ENCODE measurements at places on chromosomes 16 and 17.

GRCh38 chr17:8155996-8156245 is 3.7 kb upstream of the PER1 start:
- DNase-seq = no peak

- DNase-seq = no peak
Measured at GRCh38 chr17:45146592-45146889, 1.7 kb upstream of the HEXIM1 start.

DNA sequence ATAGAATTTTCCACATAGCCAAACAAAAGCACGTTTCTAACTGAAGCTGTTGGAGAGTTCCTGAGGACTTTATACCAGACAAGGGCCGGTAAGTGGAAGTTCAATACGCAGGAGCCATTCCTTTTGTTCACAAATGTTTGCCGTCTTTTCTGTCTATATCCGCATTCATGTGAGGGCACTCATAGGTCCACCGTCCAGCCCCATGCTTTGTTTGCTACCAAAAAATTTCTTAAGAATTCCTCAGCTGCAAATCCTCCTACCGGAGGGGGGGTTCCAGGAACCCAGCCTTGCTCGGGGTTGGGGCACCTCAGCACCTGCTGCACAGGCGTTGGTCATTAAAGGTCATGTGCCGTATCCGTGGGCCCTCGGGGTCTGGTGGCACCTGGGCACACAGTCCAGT is 276.8 kb downstream of the SEC14L1 start:
- no peak for DNase-seq

- DNase-seq = no peak
Measured at GRCh38 chr17:80043963-80044362, 7.5 kb downstream of the CCDC40 start.

- no peak for DNase-seq
Measured at GRCh38 chr17:41433586-41433985, 7.2 kb downstream of the KRT38 start.

DNA sequence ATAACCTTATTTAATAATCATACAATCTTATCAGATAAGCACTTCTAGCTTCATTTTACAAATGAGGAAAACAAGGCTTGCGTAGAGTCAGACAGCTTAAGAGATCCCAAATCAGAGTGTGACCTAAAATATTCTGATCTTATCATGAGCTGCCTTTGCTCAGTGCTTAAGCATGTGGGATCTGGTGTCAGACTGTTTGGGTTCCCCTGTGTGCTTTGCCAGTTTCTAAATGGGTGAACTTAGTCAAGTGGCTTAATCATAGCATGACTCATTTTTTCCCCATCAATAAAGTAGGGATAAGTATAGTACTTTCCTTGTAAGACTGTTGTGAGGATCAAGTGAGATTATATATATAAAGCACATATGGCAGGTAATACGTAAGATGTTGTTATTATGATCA is 612.6 kb upstream of the C16orf82 start:
- no peak for DNase-seq

DNA sequence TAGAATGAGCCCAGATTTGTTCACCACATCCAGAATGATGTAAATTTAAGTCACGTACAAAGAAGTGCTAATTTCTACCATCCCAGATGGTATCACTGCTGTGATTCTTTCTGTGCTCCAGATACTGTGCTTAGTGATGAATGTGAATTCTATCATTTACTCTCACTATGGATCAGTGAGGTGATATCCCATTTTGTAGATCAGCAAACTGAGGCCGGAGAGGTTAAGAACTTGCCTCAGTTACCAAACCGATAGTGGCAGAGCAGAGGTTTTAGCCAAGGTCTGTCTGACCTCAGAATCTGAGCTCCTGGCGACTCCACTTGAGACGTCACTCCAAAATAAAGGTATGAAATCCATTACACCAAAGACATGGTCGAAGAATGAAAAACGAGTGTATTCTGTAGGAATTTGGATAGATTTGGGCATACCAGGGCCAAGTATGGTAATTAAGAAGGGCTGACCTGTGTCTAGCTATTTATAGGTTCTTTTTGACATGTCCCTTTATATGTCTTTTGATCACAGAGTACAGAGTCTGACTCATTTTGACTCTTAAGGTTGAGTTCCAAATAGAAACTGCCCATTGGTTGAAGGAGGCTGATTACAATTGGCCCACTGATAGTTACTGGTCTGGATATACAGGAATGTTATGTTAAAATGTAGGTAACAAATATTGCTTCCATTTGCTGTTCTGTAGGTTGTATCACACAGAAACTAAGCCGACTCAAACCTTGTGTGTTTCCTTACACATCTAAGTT is 10.0 kb downstream of the MAP2K6 start:
- DNase-seq = no peak

DNA sequence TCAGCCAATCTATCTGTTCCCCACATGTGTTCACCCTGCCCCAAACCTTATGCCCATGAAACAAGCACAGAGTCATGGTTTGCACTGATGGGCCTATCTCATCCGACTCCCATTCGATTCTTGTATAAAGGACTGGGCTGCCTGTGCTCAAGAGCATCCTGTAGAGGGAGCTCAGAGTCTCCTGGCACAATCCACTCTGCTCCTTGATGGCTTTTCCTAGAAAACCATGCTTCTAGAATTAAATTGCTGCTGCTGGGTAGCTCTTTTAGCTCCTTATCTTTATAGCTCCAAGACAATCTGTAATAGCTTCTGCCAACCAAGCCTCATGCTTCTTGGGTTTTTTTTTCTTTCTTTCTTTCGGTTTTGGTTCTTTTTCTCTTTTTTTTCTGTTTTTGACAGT is 9.7 kb downstream of the ZNF19 start:
- DNase-seq = no peak

- DNase-seq = no peak
Measured at GRCh38 chr16:27430512-27430911, 28.5 kb downstream of the IL21R start.

DNA sequence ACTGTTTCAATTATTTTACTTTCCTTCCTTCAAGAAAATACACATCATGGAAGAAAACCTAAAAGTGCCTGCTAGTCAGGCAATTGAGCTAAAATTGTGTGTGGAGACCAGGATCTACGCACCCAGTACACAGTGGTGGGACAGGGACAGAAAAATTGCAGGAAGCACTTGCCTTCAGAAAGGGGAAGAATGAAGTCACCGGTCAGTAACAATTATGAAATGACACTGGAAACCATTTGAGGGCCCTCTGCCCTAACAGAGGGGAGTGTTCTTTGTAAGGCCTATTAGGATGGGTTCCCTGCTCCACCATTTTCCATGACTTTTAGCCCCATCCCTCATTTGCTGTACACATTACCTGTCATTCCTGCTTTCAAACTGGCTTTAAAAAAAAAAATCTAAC is 4.5 kb upstream of the PHAF1 start:
- no peak for DNase-seq

- DNase-seq = no peak
Measured at GRCh38 chr16:75379911-75380847, 53.1 kb downstream of the CFDP1 start.

DNA sequence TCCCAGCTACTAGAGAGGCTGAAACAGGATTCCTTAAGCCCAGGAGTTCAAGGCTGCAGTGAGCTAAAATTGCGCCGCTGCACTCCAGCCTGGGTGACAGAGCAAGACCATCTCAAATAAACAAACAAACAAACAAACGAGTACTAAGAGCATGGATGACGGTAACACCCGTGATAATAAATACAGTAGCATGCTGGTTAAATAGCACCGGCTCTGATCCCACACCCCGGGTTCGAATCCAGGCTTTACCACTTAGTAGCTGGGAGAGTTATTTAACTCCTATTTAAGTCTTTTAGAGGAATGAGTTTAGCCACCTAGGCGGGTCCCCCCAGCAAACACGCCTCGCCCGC is 301 bp upstream of the METTL22 start:
- DNase-seq = no peak

GRCh38 chr17:64261417-64262145 is 1.5 kb downstream of the TEX2 start:
- DNase-seq = no peak

DNA sequence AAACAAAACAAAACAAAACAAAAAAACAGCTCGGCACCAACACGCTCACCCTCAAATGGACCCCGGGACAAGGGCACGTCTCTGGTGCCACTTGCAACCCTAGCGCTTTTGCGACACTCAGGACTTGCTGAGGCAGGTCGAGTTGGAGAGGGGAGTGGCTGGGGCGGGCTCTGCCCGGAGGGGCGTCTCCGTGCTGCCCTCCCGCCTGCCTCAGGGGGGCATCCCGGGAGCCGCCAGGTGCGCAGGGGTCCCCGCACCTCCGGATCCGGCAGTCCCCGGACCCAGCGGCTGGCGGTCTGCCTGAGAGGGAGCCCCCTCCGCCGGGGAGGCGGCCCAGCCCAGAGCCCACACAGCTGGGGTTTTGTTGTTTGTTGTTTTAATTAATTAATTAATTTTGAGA is at the start of gene SLC52A1:
TSS of gene SLC52A1 (minus strand) at position 112 of the 400 bp plus-strand sequence. CDS start 820 bp downstream, outside the sequence.
- no peak for DNase-seq

DNA sequence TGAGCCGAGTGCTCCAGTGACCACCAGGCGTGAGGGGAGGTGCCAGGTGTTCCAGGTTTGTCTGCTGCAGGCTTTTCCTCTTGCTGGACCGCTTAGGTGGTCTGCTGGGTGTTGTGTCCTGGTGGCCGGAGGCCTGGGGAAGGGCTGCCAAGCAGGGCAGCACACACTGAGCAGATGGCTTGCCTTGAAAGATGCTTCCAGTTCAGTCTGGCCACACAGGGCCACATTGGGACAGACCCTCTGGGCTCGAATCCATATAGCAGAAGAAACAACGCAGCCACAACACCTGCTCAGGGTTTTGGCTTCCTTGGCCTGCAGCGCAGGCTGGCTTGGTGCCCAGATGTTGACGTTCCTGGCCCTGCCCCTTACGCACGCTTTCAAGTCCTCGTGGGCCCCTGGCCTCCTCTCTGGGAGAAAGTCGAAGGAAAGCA is 24.8 kb downstream of the GINS2 start:
- no peak for DNase-seq

GRCh38 chr16:11399261-11399831 is 54.1 kb downstream of the RMI2 start:
- no peak for DNase-seq

GRCh38 chr17:73305845-73306836 is 5.7 kb downstream of the CDC42EP4 start:
- no peak for DNase-seq

DNA sequence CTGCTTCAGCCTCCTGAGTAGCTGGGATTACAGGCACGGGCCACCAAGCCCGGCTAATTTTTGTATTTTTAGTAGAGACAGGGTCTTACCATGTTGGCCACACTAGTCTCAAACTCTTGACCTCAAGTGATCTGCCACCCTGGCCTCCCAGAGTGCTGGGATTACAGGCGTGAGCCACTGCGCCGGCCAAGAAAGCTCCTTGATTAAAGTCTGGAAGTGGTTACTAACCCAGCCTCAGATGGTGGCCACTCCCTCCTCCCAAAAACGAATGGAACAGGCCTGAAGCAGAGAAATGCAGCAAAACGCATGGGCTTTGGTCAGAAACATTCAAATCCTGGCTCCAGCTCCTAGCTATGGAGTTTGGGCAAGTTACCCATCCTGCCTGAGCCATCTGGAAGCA is 11.3 kb downstream of the FKBP10 start:
- DNase-seq = no peak

- DNase-seq = no peak
Measured at GRCh38 chr17:66786107-66786506, 48.8 kb upstream of the CACNG5 start.

DNA sequence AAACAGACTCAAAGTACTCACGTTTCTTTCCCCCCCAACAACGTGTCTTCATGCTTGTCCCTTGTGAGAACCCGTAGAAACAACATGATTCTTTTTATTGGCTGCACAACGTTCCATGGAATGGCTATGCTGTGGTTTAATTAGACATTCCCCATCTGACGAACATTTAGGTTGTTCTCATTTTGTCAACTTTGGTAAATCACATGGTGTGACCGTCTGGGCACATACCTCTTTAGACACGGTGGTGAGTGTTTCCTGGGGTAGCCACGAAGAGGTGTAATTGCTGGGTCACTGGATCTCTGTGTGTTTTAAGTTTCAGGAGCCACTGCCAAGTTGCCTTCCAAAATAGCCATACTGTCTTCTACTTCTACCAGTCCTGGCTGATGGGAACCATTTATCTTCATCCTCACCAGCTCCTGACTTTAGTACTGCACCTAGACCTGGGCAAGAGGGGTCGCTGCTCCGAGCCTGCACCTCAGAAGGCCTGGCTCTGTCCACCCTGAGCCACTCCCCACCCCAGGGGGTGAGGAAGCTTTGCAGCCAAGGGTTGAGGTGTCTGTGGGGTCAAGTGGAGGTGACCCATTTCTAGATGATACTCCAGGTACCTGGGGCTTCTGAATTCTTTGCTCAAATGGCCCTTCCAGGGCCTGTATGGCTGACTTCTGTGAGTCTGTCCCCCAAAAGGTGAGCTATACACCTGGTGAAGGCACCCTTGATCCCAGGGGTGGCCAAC is 84.7 kb downstream of the IRX5 start:
- no peak for DNase-seq

- DNase-seq = no peak
Measured at GRCh38 chr17:45813048-45813725, 29.1 kb downstream of the CRHR1 start.

GRCh38 chr17:49316889-49317675 is 45.0 kb downstream of the ZNF652 start:
- no peak for DNase-seq

GRCh38 chr16:75053791-75054555 is 55.1 kb downstream of the ZNRF1 start:
- no peak for DNase-seq

DNA sequence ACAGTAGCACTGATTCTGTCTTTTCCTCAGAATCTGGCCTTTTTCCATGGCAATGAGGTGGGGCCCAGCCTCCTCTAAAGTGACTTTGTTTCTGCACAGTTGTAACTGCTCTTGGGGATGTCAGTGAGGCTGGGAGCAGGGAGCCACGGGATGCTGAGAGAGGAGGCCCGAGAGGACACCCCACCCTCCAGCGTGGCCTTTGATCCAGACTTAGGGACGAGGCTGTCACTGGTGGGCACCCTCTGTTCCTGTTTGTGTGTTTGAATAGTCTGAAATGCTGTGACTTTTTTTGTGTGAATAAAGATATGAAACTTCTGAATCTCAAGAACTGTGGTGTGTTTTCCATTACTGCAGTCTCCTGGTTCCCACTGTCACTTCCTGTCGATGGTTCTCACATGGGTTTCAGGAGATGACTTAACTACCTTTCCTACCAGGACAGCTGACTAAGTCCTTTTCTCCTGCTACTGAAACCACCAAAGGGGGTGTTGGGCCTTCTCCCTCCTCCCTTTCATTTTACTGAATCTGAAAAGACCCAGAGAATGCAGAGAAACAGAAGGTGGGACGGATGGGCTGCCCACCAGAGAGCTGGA is 18.6 kb downstream of the KCTD2 start:
- no peak for DNase-seq

DNA sequence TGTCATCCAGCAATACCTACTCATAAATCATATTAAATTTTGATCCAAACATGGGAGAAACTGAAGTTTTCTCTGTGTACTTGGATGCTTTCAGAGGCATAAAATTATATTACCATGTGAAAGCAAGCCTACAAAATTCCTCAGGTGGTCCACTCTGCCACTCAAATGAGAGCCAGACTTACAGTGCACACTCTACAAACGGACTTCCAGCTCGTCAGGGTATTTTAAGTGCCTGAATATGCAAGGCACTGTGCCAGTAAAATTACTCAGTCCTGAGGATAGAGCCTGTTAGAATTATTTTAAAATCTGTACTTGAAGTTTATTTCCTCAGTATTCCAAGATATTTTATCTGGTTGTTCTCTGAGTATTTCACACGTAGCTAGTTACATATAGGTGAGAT is 54.5 kb downstream of the TENT4B start:
- DNase-seq = no peak

Measured in AG04450 (cell line).